ENCODE measurements at places on chromosomes 7 and 10. TPM values are rescaled to one million over a fixed set of nuclear protein-coding genes. Genes with fewer than 3 reads are reported as not detected.

Gene IDI2
- not detected for total RNA-seq

Gene NXPH1
- total RNA-seq: not detected

Gene SLC13A1
- not detected for total RNA-seq

Gene FAM13C
- total RNA-seq: 18.7 TPM

Gene ANLN
- total RNA-seq: 0.55 TPM

Gene ZNF727
- 1.2 TPM for total RNA-seq

Gene ADIRF
- 8.5 TPM for total RNA-seq

Gene CYP3A7
- not detected for total RNA-seq

Gene PSD
- total RNA-seq: 114 TPM

Gene HECW1
- total RNA-seq: not detected

Gene HKDC1
- not detected for total RNA-seq

Gene POLL
- total RNA-seq: 19.5 TPM

Gene CCM2
- 70.2 TPM for total RNA-seq

Gene BTBD16
- total RNA-seq: not detected

Gene AKR1B15
- not detected for total RNA-seq
